A172 (cell line): ENCODE measurements at places on chromosomes 3 and 15. TPM values are rescaled to one million over a fixed set of nuclear protein-coding genes. Genes with fewer than 3 reads are reported as not detected.

The TM4SF1 gene
- total RNA-seq: 154 and 177 TPM in 2 replicates

DNA sequence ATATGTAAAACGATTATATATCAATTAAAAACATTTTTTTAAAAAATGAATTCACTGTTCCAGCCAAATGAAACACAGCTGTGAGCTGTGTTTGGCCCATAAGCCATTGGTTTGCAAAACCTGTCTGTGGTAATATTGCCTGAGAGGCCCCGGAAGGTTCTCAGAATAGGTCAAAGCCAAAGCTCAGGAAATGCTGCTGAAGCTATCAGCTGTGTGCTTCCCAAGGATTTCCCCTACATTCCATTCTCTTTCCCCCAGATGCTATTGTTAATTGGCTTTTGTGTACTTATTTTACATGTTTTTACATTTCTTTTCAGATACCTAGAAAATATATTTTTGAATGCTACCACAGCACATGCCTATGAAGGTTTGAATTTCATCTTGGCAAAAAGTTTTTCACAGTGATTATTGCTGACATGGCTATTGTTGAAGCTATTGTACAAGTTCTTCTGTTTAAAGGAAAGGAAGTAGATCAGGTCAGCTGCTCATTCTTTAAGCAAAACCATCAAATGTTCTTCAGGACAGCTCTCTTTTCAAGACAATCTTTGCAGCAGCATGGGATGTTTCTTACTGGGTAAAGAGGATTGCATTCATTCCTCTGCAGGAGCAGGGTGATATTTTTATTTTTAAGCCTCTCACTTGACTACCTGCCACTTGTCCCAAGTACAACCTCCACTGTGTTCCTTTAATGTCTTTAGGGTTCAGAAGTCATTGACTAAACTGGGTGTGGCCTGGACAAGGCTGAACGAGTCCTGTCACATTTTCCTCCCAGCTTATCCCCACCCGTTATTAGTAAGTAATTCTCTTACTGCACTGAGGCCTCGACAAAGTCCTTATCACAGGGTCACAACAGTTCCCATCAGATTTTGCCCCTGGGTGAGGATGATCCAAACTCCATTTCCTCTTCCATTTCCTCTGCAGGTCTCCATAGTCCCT is 26.3 kb upstream of the BNC1 start:
- DNase-seq: no peak

GRCh38 chr3:186182850-186183249 is 74.0 kb upstream of the ETV5 start:
- DNase-seq: no peak

- DNase-seq: no peak
These were observed 433.4 kb upstream of the CFAP20DC start for GRCh38 chr3:59483191-59483590.
